Activated T-helper 9 cell treated with anti-CD3 and anti-CD28 coated beads, Interleukin-2, amount 50 U/mL, for 16 hours (primary cell): ENCODE measurements at places on chromosomes 4 and X.

GRCh38 chr4:8440492-8441311 is at the start of the genes ACOX3 and TRMT44:
ACOX3 (minus strand) TSS chr4:8440723; CDS start chr4:8416521, 24,202 bp downstream.
TRMT44 (plus strand) TSS chr4:8440777; CDS start chr4:8440823, 46 bp downstream.
- peak; percentile 93 for DNase-seq

GRCh38 chr4:56222514-56222913 is 164.8 kb downstream of the AASDH start:
- DNase-seq = no peak

- no peak for DNase-seq
Observed at GRCh38 chr4:60579335-60579734, 620.8 kb upstream of the ADGRL3 start.

GRCh38 chr4:74391890-74392475 is 27.0 kb downstream of the EREG start:
- DNase-seq = no peak

GRCh38 chrX:123740536-123740935 is 7.7 kb upstream of the THOC2 start:
- DNase-seq = no peak
